ENCODE measurements at places on chromosomes 4 and X.

DNA sequence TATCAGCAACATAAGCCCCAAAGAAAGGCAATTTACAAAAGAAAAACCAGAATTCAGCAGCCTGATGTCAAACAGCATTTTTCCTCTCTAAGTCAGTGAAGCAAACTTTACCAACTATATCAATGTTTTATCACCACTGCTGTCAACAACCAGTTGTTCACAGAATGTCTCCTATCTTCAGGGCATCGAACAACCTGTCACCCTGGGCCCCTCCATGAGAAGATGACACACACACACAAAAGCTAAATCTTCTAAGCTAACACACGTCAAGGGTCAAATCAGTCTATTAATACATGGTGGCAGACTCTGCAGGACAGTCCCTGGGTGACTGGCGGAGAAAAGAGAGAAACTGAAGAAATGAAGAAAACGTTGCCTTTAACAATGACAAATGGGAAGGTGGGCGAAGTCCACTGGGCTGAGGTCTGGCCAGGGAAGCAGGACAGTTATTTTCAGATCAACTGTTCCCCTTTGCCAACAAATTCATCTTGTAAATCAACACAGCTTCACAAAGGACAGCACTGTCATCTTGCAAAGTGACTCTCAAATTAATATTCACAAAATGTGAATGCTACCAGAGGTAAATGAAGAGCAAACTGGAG lies 13.0 kb downstream of the FAT1 start:
- DNase-seq = no peak

- no peak for DNase-seq
Observed at GRCh38 chrX:70012756-70013155, 37.0 kb downstream of the AWAT2 start.

DNA sequence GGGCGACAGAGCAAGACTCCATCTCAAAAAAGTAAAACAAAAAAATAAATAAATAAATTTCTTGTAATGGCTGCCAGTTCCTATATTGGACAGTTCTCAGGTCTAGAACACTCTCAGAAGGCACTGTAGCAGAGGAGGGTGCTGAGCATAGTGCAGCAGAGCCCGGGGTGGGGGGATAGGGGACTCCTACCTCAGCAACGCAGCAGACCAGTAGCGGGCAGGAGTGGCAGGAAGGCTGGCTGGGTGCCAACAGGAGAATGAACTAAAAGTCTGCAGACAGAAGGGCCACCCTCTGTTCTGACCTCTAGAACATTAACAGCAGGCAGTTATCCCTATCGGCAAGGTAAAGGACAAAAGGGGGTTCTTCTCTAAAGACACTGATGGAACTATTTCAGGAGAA lies 20.2 kb downstream of the PDK3 start:
- DNase-seq = no peak

DNA sequence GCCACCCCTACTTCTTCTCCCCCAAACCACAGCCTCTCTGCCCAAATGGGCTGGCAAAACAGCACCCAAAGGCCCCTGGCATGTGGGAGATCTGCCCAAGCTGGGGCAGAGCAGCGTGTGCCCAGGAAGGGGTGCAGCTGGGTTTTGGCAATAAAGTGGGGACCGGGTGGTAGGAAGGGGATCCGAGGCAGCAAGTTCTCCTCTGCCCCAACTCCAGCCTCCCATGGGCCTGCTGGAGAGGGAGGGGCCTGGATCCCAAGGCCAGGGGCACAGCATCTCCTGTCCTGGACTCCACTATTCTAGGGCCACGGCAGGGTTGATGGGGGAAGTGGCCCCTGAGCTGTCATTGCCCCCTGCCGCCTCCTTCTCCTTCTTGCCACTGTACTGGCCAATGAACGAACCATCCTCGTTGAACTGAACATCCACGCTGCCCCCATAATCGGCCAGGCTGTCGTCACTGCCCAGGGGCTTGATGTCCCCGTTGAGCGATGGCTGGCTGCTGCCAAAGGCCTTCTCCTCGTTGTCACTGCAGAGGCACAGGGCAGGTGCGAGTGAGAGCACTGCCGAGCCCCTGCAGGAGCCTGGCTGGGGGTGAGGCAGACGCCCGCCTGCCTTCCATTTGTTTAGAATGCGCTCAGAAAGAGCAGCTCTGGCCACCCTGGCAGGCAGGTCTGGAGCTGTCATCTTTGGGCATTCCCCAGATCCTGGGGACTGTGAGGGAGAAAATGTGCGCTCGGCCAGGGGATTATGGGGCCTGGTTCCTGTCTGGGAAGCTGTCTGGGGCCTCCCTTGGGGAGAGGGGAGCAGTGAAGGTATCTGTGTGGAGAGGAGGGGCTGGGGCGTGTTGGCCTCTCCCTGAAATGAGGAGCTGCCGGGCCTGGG lies 23.4 kb downstream of the L1CAM start:
- no peak for DNase-seq

- DNase-seq = no peak
Observed at GRCh38 chrX:97860226-97860625, 976.5 kb downstream of the RPA4 start.

DNA sequence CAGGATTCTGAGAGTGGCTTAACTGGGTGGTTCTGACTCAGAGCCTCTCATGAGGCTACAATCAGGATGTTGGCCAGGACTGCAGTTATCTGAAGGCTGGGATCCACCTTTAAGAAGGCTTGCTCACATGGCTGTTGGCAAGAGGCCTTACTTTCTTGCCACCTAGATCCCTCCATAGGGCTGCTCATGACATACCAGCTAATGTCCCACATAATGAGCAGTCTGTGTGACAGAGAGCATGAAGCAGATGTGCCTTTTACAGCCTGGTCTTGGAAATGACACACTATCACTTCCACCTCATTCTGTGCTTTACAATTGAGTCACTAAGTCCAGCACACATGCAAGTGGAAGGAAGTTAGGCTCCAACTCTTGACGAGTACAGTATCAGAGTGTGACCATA lies 4.3 kb upstream of the RBM3 start:
- DNase-seq = no peak

DNA sequence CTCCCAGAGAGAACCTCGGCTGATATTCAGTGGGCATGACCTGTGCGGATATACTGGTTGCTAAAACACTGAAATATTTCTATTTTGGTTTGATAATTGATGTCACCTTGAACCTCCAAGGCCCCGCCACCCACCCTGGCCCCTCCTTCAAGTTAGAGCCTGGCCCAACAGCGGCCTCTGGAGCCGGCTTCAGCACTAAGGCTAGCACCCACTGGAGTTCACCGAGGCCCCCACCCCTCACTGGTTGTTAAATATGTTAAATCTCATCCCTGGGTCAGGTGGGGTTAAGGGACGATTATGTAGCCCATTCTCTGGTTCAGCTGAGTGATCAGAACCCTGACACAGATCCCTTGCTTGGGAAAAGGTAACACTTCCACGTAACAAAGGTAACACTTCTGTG lies 24.3 kb downstream of the SEL1L3 start:
- DNase-seq = no peak

GRCh38 chr4:26780539-26780938 lies 80.1 kb upstream of the STIM2 start:
- DNase-seq = no peak

DNA sequence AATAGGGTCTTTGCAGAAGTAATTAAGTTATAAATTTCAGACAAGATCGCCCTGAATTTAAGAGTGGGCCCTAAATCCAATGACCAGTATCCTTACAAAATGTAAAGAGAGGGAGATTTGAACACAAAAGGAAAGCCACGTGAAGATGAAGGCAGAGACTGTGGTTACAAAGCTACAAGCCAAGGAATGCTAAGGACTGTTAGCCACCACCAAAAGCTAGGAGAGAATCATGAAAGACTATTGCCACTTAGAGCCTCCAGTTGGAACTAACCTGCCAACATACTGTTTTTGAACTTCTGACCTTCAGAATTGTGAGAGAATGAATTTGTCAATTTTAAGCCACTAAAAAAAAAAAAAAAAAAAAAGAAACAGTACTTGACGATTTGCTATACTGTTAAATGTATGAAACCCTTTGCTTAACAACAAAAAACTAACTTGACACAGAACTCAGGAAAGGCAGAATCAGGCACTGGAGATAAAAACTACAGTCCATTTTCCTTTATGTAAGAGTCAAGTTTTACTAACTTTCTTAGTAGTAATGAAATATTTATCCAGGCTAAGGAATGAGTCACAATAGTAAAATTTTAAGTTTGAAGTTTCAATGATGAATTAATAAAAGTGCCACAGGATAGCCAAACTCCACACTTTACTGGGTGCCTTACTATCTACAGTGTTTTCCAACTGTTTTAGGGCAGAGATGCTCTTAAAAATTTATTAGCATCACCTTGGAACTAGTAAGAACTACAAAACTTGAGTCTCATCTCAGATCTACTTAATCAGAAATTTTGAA lies 25.1 kb downstream of the DHX15 start:
- no peak for DNase-seq

DNA sequence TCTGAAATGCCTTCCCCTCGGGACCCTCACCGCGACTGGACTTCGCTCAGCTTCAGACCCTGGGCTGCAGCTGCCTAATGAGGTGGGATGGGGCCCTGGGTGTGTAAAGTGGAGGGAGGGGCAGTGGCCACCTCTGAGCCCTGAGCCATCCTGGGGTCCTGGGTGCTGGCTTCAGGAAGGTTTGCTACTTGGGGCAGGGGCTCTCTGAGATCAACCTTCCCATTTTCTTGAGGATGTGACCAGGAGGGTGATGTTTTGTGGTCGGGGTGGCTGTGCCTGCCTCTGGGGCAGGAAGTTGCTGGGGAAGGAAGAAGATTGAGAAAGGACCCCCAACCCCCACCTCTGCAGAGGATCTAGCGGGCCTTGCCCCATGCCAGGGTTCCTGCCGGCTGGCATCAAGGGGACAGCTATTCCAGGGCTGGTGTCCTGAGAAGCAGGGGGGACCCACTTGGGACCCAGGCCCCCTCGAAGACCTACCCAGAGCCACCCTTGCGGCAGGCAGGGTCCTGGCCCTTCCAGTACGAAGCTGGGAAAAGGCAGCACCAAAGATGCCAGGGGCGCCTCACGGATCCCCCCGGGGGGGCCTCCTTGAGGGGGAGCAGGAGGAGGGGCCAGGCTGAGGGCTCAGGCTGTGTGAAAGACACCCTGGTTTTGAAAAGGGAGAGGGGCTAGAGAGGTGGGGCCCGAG lies 6.5 kb downstream of the SH3BP2 start:
- DNase-seq = no peak

DNA sequence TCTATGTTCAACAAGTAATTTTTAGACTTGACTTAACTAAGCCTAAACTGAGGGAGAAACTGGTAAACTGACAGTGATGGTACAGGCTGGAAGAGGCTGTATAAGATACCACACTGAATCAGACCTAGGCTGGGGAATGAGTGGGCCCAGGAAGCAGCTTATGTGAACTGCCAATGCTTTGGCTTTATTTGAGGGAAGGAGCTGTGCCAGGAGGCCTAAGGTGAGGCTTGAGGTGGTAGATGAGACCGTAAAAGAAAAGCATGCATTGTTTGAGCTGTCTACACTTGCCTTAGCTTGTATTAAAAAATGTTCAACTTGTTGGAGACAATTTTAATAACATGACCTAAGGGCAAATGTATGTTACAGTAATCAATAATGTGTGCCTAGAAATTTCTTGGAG lies 96.2 kb downstream of the RS1 start:
- DNase-seq = no peak

DNA sequence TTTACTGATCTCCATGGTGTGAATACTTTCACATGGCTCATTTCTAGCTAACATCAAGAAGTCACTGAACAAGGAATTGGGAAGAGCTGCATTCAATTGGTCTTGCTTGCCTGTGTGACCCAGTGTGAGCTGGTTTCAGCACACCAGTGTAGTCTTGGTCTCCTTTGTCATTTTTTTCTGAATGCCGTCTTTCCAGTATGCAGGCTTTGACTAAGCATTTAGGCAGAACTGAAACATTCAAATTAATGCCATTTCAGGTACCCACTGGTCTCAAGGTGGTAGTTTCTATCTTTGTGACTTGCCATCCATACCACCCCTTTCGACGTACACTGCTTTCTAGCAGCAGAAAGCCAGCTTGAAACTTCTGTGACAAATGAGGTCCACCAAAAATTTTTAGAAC lies 550.5 kb upstream of the BOD1L1 start:
- DNase-seq = no peak

DNA sequence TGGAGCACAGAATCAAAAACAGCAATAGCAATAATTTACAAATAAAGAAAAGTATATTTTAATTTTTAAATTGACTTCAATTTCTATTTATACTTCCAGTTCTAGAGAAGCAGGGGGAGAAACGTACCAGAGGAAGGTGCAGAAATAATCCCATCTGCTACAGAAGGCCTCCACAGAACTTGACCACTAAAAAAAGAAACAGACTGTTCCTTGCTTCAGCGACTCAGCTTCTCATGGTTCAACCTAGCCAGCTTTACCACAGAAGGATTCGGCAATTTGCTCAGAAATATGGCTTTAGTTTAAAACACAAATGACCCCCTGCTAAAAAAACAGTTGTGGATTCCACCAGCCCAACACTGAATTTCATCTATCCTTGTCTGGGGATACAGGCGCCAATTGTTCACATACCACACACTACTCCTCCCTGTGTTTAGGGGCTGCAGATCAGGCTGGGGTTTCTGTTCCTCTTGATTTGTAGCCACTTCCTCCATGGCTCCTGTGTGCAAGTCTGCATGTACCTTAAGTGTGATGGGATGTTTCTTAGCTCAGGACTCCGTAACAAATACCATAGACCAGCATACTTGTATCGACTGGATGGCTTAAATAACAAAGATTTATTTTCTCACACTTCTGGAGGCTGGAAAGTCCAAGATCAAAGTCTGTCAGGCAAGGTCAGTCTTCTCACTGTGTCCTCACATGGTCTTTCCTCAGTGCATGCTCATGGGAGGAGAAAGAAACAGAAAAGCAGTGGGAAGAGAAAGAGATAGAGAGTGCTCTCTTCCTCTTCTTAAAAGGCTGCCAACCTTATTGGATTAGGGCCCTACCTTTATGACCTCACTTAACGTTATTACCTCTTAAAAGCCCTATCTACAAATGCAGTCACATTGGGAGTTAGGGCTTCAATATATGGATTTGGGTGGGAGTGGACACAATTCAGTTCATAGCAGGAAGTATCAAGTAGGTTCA lies 79.1 kb downstream of the AMOT start:
- no peak for DNase-seq

DNA sequence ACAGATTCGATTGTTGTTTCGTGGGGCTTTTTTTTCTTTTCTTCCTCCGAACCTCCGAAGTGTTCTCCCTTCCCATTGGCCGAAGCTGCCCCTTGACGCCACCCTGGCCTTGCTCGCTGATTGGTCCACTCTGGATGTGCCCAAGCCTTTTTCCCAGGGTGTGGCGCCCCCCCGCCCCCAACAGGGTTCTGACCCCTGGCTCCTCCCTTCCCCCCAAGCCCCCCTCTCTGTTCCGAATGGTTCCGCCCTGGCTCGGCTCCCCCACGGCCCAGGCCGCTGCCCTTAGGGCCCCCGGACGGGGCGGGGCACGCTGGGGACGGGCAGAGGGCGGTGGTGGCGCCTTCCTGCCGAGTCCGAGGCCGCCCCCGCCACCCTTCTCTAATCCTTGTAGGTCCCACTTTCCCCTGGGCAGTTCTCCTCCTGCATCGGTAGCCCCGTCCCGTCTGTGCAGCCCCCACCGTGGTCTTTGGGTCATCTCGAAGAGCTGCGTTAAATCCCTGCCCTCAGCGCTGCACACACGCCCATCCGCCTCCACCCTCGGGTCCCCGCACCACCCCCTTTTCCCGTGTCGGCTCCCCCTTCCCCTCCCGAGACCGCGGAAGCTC lies 25.5 kb downstream of the UTP14A start:
- no peak for DNase-seq

Data from stimulated activated CD8-positive, alpha-beta memory T cell treated with anti-CD3 and anti-CD28 coated beads, Interleukin-2, amount 100 ng/mL, for 1 hour (primary cell).